ENCODE measurements at places on chromosomes 6 and 20.
A peak's percentile ranks its signal among the peaks of the same experiment; 100 is the strongest.

DNA sequence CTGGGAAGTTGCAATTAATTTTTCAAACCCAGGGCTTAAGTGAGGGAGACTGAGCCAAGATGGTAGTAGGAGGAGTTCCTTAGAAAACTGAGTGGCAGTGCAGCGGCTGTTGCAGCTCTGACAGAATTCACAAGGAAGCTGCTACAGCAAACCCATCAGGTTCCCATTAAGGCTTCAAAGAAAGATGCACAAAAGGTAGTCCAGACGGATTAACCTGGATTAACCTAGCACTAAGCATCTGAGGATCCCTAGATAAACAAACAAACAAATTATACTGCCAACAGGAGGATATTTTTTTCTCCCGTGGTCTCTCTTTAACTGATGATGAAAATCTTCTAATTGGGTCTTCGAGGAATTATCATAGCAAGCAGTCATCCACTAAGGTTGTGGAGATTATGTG, 5.2 kb downstream of the TENT5A start:
- DNase-seq = no peak

DNA sequence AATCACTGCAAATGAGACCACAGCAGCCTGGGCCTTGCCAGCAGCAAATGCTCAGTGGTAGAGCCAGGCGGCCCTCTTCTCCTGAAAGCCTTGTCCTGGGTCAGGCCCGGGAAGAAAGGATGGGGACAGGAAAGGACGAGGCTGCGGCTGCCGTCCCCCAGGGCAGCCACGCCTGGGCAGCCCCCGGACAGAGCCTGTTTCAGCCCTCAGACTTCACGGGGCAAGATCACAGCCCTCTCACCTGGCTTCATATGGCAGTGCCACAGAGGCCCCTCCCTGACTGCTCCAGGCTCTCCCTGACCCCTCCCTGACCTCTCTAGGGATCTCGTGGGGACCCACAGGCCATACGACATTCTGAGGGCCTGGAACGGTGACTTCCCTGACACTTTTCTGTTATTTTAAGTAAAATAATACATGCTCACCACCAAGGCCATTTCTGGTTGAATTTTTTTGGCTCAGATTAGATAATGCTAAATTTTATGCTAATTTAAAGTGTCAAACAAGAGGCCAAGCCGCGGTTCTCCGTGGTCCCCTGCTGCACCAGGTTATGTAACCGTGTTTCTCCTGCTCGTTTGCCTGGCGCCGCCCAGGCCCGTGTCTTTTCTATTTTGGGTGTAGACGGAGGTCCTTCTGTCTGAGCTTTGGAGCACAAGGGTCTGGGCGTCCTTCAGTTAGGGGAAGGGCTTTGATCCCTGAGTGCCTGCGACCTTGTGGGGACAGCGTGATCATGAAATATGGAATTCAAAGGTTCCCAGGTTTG, 59.9 kb upstream of the BHLHE23 start:
- no peak for DNase-seq

DNA sequence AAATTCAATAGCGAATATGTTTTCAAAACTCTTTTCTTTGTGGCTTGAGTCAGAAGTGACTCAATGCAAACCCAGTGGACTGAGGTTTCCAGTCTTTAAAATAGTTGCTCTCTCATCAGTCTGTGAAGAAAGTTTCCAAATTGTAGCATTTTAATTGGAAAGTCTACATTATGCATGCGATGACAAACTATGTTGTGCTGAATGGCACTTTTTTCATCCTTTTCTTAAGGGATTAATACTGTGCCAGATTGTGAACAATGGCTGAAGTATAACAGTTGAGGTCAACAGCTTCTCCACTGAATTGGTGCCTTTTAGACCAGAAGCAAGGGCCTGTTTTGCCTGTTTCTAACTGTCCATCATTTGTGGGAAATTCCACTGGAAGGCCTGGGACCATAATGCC, 377.1 kb downstream of the BTBD9 start:
- no peak for DNase-seq

DNA sequence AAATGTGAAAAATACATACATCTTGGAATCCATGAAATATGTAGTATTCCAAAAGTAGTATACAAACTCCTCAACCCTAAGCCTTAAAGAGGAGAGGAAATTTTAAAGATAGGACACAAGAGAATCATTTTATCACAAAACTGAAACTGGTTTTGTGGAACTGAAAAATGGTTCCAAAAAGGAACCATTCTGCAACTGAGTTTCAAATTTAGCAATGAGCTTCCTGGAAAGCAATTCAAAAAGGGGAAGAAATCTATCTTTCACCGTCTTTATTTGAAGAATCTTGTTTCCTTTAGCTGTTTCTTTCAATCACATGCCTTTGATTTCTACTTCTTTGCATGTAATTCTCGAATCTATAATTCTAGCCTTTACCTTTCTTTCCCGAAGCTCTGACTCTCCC, 32.2 kb upstream of the LAMP5 start:
- DNase-seq = no peak

GRCh38 chr6:148530394-148530953, 187.8 kb downstream of the SASH1 start:
- DNase-seq = no peak

DNA sequence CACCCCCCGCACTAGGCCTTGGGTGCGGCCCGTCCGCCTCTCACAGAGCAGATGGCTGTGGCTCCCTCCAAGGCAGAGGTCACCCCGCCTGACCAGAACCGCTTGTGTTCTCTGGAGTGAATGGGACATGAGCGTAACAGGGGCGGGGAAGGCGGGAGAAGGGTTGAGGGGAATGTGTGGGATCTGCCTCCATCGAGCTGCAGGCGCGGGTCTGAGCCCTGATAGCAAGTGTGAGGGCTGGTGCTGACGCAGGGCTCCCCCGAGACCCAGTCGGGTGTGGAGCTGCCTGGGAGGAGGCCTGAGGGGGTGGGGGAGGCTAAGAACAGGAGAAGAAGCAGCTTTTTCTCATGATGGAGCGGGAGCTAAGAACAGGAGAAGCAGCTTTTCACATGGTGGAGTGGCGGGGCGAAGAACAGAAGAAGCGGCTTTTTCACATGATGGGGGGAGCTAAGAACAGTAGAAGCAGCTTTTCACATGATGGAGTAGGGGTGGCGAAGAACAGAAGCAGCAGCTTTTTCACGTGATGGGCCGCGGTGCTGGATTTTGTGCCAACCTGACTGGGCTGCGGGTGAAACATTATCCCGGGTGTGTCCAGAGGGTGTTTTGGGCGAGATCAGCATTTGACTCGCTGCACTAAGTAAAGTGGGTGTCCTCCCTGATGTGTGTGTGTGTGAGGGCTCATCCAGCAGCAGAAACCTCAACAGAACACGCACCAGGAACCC, 169.3 kb downstream of the TTLL2 start:
- DNase-seq = no peak

DNA sequence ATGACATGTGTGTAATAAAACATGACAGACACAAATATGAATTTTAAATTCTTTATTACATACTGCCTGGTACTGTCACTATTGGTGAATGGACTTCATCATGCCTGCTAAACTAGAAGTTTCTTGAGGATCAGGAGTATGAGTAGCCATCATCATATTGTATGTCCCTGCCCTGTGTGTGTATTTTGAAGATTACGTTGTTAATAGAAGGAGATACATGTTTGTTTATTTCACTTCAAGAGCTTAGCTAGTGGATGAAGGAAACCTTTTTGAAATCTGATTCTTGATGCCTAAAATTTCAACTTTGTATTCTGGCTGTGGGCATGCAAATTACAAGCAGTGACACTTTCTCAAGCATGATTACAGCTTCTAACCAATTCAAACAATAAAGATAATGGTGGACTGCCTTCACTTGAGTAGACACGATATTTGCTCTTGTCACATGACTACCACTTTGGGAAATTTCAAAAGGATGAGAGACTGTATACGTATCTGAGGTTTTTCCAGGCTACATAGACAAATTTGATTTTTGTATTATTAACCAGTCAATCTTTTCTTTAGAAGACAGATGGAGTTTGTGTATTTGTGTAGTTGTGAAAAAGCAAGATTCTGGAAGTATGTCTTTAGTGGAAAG, 3.5 kb downstream of the TBPL1 start:
- DNase-seq = no peak

DNA sequence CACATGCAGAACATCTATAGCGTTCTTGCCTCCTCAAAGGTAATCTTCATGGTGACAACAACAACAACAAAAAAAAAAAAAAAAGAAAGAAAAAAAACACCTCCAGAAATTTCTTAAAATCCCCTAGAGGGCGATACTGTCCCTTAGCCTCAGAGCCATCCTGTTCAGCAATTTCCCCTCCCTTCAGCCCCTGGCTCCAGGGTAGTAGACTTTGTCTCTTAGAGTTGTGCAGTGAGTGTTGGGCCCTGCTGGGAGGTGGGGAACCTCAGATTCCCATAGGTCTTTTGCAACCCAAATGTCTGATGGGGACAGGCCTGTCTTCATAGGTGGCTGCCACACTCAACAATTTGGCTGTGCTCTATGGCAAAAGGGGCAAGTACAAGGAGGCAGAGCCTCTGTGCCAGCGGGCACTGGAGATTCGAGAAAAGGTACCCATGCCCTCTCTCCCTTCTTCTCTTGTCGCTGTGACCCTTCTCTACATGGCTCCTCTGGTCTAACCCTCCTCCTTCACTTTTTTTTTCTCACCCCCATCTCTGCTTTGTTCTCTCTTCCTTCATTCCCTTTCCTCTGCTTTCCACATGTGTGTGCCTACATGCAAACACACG, 6.0 kb upstream of the PTK7 start:
- DNase-seq = peak; percentile 16

- DNase-seq = no peak
These were observed 451.8 kb downstream of the COL12A1 start for GRCh38 chr6:74753883-74754600.

DNA sequence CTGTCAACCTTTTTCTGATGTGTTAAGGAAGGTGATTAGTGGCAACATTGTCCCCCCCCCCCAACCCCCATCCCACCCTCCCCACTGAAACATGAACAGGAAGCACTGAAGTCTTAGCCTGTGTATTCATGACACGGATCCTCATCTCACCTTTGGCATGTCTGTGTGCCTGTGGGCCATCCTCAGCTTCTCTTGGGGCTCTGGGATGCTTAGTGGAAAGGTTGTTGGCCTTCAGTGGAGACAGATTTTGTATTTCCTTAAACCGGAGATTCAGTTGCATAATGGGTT, 93.6 kb downstream of the RREB1 start:
- no peak for DNase-seq

DNA sequence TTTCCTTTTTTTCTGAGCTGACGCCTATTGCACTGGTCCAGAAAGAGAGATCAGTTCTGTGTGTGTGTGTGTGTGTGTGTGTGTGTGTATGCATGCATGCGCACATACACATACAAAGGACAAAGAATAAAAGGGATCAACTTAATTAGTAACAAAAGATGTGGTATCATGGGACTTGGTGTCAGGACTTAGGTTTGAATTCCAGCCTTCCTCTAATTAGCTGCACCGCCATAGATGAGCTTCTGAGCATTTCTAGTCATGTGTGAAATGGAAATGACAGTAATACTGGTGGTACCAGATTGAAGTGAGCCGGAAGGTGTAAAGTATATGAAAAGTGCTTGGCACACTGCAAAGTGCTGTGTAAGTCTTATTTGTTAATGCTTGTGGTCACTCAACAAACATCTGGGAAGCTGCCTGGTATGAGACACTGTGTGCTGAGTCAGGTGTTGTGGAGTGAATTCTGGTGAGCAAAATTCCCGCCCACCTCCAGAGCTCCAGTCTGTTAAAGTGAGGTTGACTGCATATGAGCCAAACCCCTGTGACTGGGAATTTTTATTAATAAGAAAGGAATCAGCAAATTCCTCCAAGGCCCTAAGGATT, 12.4 kb downstream of the DAAM2 start:
- no peak for DNase-seq

- no peak for DNase-seq
These were observed 21.5 kb upstream of the CHD6 start for GRCh38 chr20:41639630-41640029.

All from SHP77 treated with DMSO at 0.1 percent for 48 hours (cell line).